ENCODE measurements at places on chromosomes 3 and 15.

DNA sequence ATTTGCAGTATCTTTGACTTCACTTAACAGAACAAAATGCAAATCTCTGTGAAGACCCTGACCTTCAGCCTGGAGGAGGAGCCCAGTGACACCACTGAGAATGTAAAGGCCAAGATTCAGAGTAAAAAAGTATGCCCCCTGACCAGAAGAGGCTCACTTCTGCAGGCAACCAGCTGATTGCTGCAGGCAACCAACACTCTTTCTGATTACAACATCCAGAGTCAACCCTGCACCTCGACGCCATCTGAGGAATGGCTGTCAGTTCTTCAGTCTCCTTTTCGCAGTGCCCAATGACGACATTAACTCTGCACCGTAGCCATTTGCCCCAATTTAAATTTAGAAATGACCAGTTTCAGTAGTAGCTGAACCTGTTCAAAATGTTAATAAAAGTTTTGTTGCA, 14.9 kb downstream of the ATP13A3 start:
- no peak for DNase-seq

GRCh38 chr15:39172380-39173281, 408.2 kb upstream of the THBS1 start:
- no peak for DNase-seq

GRCh38 chr3:18499301-18499700, 74.2 kb upstream of the SATB1 start:
- DNase-seq, result no peak

DNA sequence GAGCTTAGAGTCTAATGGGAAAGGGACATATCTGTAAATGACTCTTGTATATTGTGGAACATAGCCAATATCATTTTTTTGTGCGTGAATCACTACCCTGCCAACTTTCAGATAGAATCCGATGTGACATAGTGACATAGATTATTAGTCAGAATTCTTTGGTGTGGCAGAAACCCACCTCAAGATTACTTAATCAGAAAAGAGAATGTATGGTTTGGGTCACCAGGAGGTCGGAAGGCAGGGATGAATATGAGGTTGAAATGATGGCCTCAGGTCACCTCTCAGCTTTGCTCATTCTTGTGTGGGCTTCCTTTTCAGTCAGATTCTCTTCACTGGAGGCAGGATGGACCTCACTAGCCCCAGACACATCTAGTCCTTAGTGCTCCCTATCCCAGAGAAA, 41.4 kb downstream of the SNAPC5 start:
- DNase-seq, result no peak

- DNase-seq, result no peak
These were observed 27.1 kb upstream of the SEMA3F start for GRCh38 chr3:50128001-50128400.

DNA sequence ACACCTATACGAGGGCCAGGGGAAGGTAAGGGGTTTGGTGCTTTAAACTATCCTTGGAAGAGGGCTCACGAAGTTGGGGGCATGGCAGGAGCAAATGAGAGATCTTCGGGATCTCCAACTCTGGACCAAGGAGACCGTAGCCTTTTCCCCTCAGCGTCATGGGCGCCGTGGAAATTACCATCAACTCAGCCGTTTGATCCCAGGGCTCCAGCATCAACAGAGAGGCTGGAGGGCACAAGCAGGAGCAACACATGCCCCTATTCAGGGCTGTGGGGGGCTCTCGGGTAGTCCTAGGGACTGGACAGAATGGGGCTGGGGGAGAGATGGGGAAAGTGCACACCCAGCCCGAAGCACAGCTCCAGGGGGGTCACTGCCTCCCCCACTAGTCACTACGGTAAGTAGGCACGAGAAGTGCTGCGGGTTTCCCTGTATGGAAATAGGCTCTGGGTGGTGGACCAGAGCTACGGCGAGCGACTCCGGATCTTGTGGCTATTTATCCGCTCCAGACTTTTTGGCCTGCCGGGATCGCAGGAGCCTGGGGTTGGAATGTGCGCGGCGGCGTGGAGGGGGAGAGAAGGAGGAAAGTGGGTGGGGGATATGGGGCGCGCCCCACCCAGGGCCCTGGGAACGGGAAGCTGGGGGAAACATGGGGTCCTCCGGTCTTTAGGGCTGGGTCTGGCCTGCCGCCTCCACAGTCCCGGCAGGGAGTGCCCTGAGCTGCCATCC, 539 bp upstream of the LAMB2 start:
- peak; percentile 52 for DNase-seq

Measured in caudate nucleus (tissue), 63 donors.